ENCODE measurements at places on chromosomes 16 and 17.

GRCh38 chr17:39688945-39689344, 1.1 kb upstream of the PGAP3 start:
- no peak for DNase-seq

DNA sequence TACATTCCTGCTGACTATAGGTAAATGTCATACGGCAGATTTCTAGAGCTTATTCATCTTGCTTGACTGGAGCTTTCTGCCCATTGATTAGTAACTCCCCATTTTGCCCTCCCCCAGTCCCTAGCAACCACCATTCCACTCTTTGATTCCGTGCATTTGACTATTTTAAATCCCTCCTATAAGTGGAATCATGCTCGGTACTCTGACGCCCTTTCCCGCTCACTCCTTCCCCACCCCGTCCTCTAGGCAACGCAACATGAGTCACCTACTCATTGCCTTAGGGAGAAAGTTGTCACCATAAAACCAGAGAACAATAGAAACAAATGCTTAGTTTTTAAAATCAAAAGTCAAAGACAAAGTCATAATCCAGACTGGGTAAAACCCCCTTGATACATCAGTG, 45.5 kb upstream of the RBBP6 start:
- DNase-seq: no peak

GRCh38 chr16:27405546-27406451, 3.8 kb downstream of the IL21R start:
- DNase-seq: no peak

- DNase-seq: no peak
Observed at GRCh38 chr17:76630151-76630550, 13.4 kb downstream of the ST6GALNAC1 start.

All from SHP77 treated with DMSO at 0.1 percent for 48 hours (cell line).